MV-4-11 (cell line): ENCODE measurements at places on chromosomes 1 and 21.

- no peak for DNase-seq
Measured at GRCh38 chr1:91774520-91775203, 111.3 kb downstream of the TGFBR3 start.

GRCh38 chr1:170166518-170167180 lies 20.9 kb downstream of the NTMT2 start:
- no peak for DNase-seq

DNA sequence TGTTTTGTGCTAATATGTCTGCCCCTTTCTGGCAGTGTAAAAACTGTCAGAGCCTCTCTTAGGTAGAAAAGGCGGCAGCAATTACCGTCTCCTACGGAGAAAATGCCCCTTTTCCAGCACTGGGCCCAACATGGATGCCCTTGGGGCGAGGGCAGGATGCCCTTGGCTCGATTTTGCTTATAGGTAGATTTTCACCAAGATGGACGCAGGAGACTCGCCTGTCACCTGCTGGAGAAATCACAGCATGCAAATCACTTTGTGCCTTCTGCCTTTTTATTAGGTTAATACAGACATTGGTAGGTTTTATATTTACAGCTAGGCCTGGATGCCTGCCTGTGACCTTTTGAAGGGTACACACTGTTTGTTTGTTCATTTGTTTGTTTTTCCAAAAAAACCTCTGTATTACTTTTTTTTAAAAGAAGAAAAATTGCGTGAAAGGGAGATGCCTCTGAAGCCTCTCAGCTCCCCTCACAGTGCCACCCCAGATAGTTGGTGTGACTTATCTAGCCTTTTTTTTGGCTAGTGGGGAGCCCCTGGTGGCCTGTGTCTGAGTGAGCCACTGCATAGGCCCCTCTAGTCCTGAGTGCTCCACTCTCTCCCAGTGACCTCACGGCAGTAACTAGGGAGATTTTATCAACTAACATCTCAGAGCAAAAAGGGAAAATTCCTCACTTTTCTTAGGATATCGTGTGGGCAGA lies 2.5 kb downstream of the ATP1B1 start:
- DNase-seq: no peak

DNA sequence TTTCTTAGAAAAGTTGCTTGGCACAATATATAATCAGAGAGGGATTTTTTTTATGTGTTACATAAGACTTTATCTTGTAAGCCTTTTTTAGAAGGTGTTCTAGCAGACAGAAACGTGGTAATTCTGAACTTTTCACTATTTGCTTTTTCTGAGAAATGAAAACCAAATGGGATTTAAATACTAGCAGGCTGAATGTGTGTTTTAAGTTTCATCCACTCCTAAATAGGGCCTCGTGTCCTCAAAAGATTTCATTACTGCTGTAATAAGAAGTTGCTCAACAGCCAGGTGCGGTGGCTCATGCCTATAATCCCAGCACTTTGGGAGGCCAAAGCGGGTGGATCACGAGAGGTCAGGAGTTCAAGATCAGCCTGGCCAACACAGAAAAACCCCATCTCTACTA lies 44.7 kb upstream of the FMO2 start:
- DNase-seq: no peak

DNA sequence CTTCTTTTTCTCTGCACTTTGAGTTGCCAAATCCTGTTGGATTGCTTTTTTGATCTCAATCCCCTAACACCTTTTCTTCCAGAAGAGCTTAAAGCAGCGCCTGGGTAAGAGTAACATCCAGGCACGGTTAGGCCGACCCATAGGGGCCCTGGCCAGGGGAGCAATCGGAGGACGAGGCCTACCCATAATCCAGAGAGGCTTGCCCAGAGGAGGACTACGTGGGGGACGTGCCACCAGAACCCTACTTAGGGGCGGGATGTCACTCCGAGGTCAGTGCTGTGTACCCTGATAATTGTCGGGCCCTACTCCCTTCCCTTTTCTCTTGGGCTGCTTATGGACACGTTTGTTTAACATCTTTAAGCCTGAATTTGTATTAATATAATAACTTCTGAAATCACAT lies 8.3 kb downstream of the CHTOP start:
- no peak for DNase-seq

DNA sequence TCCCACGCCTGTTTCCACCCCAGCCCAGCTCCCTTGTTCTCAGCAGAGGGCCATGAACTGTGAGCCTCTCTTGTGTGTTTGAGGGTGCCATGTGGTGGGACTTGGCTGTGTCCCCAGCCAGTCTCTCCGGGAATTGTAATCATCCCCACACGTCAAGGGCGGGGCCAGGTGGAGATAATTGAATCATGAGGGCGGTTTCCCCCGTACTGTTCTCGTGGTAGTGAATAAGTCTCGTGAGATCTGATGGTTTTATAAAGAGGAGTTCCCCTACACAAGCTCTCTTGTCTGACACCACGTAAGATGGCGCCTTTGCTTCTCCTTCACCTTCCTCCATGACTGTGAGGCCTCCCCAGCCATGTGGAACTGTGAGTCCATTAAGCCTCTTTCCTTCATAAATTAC lies 57.2 kb upstream of the COL6A2 start:
- DNase-seq: no peak

- peak; percentile 83 for DNase-seq
Measured at GRCh38 chr1:216223486-216223885, 199.8 kb downstream of the USH2A start.

GRCh38 chr21:46284733-46285132 lies 678 bp downstream of the MCM3AP start:
- DNase-seq: no peak

DNA sequence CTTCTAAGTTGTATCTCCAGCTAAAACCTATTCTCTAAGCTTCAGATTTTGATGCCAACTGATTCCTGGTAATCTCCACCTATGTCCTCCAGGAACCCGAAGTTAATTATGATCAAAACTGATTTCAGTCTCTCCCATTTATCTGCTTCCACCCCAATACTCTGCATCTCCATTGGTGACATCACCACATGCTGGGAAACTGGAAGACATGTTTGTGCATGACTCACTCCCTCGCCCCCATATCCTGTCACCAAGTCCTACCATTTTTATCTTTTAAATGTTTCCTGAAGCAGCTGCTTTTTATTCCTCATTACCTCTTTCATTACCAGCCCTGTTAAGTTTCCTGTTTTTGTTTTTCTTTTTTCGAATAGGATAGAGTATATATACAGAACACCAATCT lies 228.5 kb downstream of the LRRC40 start:
- DNase-seq: no peak

GRCh38 chr1:98003442-98003841 lies 82.6 kb upstream of the DPYD start:
- DNase-seq: no peak

DNA sequence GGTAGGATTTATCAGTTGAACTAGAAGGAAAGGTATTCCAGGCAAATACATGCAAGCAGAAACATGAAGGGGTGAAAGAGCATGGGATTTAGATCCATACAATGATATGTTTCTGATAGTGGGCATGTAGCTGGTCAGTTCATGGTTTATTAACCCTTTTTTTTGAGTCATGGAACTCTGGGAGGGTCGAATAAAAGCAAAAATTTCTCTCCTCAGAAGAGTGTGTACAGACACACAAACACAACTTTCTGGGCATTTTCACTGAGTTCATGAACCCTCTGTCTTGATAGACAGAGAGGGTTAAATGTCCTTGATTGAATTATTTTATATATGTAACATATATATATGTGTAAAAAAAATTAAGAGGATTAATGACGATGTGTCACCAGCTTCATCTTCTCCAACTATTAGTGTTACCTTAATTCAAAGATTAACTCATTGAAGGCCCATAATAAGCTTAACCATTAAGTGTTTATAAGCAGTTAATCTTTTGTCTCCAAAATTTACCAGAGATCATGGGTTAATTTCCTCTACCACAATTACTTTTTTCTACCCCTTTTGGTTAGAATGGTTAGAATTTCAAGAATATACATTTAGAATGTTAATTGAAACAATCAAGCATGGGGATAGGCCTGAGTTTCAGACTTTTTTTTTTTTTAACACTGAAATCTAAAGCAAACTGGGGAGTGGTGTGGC lies 4.6 kb downstream of the JUN start:
- DNase-seq: no peak

- no peak for DNase-seq
Measured at GRCh38 chr21:21076051-21076450, 77.8 kb downstream of the NCAM2 start.

GRCh38 chr1:217647791-217648190 lies 16.6 kb downstream of the SPATA17 start:
- peak; percentile 71 for DNase-seq

DNA sequence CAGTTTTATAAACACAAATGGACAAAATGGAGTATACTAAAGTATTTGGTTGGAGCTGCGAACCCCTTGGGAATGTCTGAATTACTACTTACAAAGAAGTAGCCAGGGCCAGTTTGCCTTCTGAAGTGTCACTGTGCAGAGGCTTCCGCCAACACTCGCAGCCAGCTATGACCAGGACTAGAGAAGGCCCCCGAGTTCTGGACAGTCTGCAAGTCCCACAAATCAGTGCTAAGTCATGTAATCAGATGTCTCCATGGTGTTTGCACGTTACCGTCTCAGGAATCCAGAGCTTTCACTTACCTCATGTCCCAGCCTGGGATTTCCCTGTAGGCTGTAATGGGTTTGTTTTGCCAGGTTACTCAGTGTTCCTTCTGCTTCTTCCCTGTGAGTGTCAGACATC lies 106.6 kb upstream of the SPAG17 start:
- DNase-seq: no peak

DNA sequence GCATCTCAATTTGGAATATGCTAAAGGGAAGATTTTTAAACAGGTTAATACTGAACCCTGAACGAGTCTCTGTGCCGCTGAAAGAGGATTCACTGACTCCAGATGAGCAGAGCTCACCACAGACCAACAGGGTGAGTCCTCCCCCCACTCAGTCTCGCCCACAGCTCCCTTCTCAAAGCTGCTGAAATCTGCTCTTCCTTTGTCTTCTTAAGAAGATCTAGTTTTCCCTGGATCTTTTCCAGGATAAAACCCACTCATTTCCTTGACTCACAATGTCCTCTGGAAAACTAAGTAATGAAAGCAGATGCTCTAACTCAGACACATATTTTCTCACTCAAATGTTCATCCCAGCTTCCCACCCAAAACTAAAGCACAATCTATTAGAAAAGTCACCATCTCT lies 447.0 kb upstream of the PKN2 start:
- no peak for DNase-seq
